Activated CD4-positive, alpha-beta T cell treated with anti-CD3 and anti-CD28 coated beads for 4 hours (primary cell): ENCODE measurements at places on chromosomes 12 and 14.

DNA sequence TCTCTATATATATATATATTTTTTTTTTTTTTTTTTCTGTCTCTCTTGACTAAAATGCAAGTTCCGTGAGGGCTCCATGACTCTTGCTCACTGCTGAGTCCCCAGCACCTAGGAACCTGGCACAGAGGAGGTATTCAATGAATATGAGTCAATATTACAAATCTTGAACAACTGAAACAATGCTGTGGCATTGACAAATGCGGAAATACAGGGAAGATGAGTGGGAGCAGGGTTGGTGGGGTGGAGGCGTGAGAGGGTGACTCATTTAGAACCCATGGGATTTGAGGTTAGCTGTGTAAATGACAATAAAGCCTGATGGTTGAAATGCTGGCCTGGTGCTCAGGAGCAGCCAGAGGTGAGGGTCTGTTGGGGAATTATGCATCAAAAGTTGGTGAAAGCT lies 121.7 kb upstream of the FUT8 start:
- peak; percentile 28 for DNase-seq

DNA sequence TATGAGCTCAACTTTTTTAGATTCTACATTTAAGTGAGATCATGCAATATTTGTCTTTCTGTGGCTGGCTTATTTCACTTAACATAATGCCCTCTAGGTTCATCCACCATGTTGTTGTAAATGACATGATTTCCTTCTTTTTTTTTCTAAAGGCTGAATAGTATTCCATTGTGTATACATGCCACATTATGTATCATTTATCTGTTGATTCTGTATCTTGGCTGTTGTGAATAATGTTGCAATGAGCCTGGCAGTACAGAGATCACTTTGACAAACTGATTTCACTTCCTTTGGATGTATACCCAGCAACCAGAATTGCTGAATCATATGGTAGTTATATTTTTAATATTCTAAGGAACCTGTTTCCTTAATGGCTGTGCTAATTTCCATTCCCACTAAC lies 19.1 kb downstream of the FBXW8 start:
- DNase-seq, result no peak

DNA sequence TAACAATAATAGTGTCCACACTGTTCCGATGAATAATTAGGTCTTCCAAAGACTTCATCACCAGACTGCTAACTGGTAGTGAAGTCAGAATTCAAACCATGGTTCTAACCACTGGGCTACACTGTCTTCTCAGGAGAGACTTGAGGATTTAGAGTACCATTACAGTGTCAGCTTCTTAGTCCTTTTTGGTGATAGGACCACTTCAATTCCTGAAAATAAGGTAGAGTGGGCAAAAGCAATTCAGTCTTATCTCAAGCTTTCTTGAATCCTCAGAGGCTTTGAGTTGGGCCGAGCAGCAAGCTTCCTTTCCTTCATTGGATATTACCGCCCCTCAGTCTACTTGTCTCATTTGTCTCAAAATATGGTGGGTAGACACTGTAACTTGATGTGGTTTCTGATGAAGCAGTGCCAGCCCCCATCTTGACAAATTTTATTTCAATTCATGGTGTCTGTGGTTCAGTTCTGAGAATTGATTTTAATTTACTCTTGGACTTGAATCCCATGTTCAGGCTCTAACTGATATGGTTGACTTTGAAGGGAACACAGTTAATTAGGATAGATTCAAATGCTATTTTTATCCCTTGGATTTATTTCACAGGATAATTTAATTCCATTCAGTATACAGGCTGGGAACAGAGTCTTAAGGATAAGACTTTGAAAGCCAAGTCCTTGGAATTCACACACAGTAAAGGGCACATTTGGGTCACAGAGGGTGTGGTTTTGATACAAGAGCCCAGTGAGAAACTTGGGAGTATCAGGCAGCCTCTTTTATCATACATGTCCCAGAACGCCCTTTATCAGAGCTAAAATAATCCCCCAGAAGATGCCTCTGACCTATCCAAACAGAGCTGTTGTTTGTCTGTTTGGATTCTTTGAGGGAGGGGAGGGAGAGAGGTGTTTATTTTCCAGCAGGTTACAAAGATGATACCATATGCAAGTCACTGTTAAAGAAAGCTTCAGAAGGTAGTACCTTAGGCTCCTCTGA lies 167.3 kb downstream of the PRKCH start:
- DNase-seq, result no peak

GRCh38 chr12:120356567-120357030 lies 12.4 kb downstream of the MSI1 start:
- peak; percentile 80 for DNase-seq

GRCh38 chr12:52210925-52211650 lies 19.3 kb upstream of the KRT80 start:
- no peak for DNase-seq

DNA sequence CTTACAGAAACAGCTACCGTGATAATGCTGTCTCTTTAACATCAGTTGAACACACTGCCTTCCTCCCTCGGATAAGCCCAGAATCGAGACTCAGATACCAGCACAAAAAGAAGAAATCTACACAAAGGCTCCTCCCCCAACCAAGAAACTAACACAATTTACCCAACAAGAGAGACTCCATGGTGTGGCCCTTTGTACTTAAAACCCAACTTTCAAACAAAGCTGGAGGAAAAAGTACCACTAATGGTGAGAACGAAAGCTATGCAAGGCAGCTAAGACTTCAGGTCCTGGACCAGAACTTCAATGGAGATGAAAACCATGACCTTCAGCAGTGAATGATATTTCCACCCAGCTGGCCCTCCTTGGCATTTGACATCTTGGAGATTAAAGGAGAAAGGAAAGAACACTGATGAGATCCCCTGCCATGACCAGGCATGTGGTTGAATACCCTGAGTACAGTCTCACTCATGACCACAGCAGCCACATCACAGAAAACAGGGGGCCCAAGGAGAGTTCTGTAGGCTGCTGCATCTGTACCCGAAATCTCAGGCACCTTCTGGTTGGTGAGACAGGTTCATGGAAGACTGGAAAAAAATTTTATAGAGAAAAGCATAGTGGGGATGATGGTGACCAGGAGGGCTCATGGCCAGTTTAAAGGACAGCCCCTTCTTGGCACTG lies 36.7 kb downstream of the RBM19 start:
- no peak for DNase-seq

GRCh38 chr12:101238800-101239329 lies 28.8 kb upstream of the SLC5A8 start:
- no peak for DNase-seq

DNA sequence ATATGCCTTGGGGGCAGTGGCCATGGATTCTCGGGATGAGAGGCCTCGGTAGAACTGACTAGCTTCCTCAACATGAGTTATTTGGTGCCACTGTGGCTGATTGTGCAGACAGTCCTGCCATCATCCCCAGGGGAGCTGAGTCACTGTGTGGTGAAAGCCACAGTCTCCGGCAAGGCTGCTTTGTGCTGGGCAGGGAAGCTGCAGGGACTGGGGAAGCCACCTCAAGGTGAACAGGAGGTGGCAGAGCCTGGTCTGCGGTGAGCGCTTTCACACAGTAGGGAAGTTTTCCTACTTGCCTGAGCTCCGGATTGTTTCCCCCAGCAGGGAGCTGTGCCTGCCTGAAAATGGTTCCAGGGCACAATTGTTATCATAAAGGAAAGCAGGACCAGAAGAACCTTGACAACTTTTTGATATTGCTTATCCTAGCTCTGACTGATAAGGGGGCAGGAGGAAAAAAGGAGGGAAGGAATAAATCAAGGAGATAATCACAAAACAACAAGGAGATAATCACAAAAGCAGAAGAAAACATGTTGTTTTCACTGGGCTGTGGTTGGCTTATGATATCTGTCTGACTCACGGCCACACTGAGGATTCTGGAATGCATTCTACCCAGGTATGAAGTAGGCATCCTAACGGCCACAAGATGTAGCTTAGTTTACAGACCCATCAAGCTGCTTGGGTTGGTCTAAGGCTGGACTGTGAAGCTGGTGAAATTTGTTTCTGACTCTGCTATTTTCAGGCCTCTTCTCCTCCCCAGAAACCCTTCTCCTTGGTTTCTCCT lies 32.2 kb upstream of the GNG2 start:
- peak; percentile 69 for DNase-seq

GRCh38 chr12:51160814-51161459 lies 12.0 kb downstream of the TFCP2 start:
- DNase-seq, result no peak

DNA sequence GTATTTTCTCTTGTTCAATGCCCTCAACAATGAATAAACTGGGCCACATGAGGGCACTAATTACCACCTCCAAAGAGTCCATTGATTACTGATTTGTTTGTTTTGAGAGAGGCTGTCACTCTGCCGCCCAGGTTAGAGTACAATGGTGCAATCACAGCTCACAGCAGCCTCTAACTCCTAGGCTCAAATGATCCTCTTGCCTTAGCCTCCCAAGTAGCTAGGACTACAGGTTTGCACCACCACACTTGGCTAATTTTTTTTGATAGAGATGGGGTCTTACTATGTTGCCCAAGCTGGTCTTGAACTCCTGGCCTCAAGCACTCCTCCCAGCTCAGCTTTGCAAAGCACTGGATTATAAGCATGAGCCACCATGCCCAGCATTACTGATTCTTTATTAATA lies 28.3 kb upstream of the SYCP3 start:
- no peak for DNase-seq

DNA sequence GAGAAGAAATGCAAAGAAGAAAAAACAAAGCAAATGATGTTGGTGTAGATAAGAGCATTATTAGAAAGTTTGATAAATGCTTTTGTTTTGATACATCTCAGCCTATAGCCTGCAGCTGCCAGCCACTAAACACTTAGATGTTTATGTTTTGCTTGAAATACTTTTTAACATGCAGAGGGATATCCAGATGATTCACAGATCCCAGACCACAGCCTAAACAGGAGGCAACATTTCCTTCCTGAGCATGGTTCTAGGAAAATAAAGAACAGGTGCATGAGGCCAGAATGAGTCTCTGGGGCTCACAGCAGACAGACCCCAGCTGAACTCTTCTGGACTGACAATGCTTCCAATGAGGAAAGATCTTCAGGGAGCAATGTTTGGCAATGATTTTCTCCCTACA lies 103.7 kb upstream of the EEA1 start:
- DNase-seq, result no peak
